ENCODE measurements at places on chromosomes 13 and 19.
A peak's percentile ranks its signal among the peaks of the same experiment; 100 is the strongest.

DNA sequence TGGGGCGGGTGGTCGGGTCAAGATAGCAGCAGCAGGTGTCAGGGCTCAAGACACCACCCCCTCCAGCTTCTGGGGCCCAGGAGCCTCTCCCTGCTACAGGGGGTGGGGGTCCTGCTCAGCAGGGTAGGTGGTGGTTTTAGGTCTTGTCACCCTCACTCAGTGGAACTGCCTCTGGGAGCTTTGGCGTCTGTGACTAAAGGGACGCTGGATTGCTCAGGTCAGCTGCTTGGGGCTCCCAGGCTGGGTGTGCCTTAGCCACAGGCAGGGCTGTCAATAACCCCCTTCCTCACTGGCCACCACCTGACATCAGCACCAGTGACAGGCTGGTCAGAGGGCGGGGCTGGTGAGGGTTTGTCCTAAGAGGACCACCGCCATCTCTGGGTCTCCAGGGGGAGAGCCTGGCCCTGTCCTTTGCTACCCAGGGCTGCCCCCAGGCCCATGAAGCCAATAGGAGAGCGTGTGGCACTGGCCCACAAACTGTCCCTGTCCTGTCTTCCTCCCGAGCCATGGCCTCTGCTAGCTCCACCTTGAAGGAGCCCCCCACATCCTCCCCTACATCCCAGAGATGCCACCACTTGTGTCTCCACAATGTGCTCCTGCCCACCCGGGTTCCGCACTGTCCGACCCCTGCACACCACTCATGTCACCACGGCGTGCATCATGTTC lies 36.4 kb downstream of the MAU2 start:
- no peak for DNase-seq

DNA sequence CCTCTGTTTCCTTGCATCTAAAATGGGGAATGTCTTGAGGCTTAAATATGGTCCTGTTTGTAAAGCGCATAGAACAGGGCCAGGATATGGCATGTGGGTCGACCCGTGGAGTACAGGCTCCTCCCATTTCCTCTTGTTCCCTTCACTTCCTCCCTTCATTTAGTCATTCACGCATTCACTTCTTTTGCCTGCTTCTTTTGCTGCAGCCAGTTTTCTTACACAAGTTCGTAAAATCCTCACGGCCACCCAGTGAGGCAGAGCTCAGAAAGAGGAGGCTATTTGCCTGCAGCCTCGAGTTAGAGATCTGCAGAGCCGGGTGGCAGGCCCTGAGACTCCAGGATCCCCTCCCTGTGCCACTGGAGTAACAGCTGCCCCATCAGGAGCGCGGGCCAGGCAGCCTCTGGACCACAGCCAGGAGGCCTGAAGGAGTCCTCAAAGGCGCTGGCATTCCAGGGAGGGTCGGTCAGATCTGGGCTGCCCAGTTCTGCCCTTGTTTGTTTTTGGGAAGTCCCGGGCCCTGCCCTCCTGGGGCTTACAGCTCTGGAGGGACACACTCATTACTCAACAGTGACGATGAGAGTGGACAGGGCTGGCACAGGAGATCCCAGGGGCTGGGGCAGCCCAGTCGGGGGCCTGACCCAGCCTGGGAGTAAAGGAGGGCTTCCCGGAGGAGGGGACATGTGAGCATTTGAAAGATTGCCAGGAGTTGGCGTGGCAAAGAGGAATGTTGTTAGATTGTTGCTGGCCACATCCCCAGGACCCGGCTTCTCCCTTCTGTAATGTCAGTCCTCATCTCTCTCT lies 4.6 kb downstream of the PPP5C start:
- peak; percentile 37 for DNase-seq

GRCh38 chr13:50668691-50669271 lies 174.7 kb downstream of the DLEU7 start:
- DNase-seq, result no peak

DNA sequence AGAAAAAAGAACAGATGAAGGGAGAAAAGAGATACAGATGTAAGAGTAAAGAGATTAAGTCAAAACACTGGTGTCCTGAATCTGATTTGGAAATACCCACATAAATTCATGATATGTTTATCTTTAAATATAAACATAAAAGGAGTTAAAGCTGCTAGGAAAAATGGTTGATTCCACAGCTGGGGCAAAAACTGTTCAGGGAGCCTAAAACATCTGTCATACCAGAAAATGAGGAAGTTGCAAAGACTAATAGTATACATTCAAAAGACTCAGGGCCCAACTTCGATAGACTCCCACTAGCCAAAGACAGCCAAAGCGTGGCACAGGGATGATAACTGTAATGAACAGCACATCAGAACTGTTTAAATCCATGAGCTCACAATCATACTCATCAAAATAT lies 62.0 kb downstream of the ABCC4 start:
- DNase-seq, result no peak

DNA sequence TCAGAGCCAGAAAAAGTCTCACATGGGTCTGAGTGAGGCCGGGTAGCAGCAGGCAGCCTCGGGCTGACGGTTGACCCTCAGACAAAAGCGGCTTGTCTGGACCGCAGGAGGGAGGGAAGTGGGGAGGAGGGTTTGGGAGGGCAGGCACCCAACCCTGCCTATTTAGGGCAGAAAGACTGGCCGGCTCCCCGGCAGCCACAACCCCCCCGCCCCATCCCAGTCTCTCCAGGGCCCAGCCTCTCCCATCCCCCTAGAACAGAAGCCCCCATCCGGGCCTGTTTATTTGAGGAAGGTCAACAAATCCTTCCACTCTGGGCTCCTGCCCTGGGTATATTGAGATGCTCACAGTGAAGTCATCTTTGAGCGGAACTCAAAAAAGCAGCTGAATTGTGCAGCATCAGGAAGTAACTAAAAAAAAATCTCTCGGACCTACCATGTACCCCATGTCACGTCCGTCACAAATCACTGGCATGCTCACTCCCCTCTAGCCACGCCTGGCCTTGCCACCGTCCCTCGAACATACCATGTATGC lies 6.3 kb downstream of the DACT3 start:
- DNase-seq, result no peak

DNA sequence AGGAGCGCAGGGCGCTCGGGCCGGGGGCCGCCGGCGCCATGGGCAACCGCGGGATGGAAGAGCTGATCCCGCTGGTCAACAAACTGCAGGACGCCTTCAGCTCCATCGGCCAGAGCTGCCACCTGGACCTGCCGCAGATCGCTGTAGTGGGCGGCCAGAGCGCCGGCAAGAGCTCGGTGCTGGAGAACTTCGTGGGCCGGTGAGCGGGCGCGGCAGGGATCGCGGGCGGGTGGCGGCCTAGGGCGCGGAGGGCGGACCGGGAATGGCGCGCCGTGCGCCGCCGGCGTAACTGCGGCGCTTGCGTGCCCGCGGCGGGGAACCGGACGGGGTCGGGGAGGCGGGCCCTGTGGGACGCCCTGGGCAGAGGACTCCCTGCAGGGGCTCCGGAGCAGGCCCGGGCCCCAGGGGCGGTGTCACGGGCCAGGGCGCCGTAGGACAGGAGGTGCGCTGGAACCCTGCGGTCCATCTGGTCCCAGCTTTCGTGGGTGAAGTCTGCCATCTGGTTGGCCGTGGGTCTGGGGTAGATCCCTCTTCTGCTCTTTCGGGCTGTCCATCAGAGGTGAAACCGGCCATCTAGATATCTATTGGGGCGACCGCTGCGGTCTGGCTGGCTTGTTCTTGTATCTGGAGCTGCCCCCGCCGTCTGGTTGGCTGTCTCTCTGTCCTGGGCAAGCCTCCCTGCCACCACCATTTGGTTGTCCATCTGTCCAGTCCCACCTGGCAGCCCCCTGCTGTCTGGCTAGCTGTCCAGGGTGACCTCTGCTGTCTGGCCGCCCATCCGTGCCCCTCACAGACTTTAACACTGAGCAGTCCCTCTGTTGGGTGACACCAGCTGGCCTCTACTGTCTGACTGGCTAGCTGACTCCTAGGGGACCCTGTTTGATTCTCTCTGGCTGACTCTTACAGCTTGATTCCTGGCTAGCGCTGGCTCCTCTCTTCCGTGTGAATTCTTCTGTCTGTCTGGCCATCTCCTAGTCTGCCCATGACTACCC lies 622 bp downstream of the DNM2 start:
- peak; percentile 53 for DNase-seq

DNA sequence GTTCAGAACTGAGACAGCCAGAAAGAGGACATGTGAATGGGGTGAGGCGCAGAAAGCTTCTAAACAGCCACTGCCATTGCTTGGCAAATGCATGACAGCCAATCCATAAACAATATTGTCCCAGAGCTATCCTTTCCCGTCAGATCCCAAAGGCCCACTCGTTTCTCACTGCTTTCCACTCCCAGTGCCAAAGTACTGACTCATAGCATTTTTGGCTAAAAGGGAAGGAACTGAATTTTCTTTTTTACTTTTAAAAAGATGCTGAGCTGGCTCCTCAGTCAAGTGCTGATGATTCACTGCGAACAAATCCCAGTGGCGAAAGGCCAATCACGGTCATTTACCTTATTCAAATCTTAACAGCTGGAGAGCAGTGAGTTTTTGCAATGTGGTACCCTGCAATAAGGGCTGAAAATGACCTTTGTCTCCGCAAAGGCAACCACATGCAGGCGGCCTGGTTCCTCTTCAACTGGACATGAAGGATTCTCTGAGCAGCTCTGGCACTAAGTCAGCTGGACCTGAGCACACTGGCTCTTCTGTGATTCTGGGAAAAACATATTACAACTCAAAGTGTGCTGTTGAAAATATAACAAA lies 151.7 kb downstream of the DCLK1 start:
- DNase-seq, result no peak

- peak; percentile 95 for DNase-seq
These were observed at the start of gene LCP1 for GRCh38 chr13:46181840-46182490. TSS of gene LCP1 (minus strand) at chr13:46182177. CDS start at chr13:46159662, 22,515 bp downstream.

- DNase-seq, result no peak
These were observed 21.0 kb downstream of the VASP start for GRCh38 chr19:45528149-45528743.

GRCh38 chr13:32142115-32142514 lies 110.5 kb downstream of the FRY start:
- DNase-seq, result no peak

DNA sequence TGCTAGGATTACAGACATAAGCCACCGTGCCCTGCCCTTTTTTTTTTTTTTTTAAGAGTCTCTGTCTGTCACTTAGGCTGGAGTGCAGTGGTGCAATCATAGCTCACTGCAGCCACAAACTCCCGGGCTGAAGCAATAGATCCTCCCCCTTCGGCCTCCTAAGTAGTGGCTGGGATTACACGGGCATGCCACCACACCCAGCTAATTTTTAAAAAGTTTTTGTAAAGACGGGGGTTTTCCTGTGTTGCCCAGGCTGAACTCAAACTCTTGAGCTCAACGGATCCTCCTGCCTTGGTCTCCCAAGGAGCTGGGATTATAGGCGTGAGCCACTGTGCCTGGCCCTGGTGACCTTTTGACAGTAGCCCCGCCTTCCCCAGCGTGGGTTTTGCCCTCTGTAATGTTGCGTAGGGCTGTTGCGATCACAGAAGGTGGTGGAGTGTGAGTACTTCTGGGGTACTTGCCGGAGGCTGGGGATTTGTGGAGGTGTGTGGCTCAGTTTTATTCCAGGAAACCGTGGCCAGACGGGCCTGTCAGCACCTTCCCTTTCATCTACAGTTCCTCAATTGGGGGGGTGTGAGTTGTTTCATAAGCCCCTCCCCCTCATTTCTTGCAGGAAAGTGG lies 11.6 kb upstream of the RETN start:
- DNase-seq, result peak; percentile 29

DNA sequence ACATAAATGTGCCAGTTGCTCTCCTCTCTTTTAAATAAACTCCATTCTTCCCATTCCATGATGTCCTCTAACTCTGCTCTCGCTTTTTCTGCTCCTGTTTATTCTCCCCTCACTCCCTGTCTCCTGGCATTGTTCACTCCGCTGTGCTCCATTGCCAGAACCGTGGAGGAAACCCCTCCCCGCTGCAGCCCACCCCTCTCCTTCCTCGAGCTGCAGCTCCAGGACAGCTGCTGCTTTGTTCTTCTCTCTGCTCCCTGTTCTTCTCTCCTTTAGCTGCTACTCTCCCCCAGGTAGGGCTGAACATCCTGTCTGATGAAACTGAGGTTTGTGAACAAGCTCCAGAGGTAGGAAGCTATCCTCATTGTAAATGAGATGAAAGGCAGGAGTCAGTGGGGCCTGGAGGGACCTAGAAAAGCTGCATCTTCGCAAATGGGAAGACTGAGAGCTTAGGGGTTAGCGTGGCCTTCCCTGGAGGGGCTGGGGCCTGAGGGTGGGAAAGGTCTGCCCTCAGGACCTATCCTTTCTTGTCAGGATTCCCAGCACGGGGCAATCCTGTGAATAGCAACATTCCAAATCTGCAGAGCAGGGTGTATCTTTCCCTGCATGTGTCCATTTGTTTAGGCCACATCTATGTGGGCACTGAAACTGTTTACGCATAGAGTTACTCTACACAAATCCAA lies 243.7 kb downstream of the DNAJC15 start:
- no peak for DNase-seq

- no peak for DNase-seq
These were observed 1.1 kb downstream of the TSSK6 start for GRCh38 chr19:19514215-19514657.

DNA sequence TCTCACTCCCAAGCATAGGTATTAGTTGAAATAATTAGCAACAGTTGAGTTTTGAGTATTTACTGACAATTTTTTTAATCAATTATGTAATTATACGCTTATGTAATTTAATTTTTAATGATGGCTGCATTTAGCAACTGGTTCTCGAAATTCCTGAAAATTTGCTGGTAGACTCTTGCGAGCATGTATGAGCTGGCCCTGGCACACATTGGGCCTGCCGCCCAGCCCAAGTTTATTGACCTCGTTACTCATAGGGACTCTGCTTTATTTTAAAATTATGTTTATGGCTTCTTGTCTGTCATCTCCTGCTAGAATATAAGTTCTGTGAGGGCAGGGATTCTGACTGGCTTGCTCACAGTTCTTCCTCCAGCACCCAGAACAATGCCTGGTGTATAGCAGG lies 6.7 kb downstream of the KLK14 start:
- no peak for DNase-seq

GRCh38 chr13:45630791-45631190 lies 15.3 kb upstream of the ERICH6B start:
- DNase-seq, result no peak

DNA sequence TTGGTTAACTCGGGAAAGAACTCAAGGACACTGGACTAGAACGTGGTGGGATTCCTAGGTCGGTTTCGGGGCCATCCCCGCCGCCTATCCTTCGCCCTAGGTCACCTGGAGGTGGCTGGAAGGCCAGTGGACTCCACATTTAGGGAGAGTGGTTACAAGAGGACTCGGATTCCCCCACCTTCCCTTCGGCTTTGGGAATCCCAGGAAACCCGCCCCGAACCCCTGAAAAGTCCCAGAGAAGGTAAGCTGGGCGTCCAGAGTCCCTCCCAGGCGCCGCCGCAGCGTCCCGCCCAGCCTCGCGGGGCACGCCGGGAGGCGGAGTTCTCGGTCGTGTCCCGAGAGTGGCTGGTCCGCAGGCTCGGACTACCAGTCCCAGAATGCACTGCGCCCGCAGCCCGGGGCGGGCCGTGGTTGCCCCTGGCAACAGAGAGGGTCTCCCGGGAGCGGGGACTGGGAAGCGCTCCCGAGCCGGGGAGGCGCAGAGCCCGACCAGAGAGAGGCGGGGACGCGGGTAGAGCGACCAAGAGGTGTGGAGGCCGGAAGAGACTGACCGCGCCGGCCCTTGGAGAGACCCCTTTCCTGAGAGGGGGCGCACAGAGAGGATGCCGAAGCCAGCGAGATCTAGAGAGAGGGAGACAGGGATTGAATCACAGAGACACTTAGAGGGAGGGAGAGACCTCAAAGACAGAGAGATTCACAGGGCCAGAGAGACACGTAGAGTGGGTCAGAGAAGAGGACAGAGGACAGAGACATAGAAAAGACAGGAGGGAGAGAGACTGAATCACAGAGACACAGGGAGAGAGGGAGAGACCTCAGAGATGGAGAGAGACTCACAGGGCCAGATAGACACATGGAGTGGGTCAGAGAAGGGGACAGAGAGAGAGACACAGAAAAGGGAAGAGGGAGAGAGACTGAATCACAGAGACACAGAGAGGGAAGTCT lies 2.6 kb upstream of the PRKCG start:
- peak; percentile 88 for DNase-seq

GRCh38 chr13:75812751-75813181 lies 176.6 kb downstream of the LMO7 start:
- DNase-seq, result no peak

Data from CD4-positive, alpha-beta T cell treated with Interleukin-21 for 1 hour (primary cell).